ENCODE measurements at places on chromosomes 6 and 20. TPM values are rescaled to one million over a fixed set of nuclear protein-coding genes. Genes with fewer than 3 reads are reported as not detected.

PPIL6 gene
- 5.5 TPM for total RNA-seq

DNA sequence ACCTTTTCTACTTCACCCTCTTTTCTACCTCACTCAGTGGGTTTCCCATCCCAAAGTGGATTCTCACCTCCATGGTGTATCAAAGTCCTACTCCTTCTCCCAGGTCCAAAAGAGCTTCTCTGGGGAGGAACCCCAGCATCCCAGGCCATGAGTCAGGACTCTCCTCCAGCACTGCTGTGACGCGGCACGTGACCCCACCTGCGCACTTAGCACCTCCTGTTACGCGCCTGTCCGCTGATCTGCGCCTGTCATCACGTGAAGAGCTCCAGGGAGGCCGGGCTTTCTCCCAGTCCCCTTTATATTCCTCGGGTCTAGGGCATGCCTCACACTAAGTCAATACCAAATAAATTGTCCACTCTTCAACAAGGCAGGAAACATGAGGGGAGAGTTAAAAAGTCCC lies 226.9 kb upstream of the QKI start:
- DNase-seq: no peak

GRCh38 chr6:51137777-51138176 lies 319.1 kb downstream of the TFAP2B start:
- no peak for DNase-seq

DNA sequence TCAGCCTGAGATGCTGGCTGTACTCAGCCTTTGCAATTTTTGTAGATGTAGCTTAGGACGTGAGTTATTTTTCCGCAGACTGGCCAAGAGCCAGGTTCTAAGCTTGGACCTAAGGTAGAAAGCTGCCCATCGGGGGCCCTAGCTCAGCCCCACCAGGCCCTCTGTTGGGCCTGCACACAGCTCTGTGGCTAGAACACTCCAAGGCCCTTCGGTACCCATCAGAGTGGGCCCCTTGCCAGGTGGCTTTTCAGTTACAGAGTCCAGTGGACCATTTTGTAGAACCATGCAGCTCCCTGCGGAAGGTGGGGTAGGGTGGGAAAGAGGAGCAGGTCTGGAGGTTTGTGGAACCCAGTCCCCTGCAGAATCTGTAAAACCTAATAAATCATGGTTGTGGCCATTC lies 22.6 kb downstream of the UCKL1 start:
- peak; percentile 45 for DNase-seq

DNA sequence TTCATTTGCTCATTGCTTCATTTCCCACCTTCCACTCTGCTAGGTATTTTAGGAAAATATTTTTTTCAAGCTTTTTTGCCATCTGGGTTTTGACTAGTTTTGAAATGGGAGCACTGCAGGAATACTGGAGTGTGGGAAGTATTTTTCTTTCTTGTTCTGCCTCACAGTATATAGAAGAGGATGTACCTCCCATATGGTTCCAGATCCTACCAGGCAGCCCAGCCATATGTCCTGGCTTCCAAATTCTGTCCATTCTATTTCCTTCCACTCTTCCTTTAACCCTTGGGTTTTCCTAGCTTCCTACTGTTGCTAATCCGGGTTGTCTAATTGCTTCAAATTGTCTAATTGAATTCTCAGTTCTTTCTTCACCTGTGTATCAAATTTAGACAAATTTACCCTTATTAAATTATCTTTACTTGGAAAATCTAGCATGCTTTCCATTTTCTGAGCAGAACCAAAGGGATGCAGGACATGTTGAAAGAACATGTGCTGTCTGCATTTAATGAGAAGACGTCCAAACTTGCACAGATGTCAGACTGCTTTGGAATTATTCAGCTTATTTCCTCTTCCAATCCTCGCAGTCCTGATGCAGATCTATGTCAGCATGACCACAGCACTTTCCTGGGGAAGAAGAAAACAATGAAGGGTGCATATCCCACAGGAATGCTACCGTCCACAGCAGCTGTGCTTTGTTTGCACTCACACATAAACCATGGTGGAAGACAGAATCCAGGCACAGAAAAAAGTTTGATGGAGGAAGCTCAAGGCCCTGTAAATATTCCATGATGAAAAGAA lies 1273.9 kb upstream of the MAP3K7 start:
- no peak for DNase-seq
